RPMI7951 (cell line): ENCODE measurements at places on chromosomes 12 and 14. TPM values are rescaled to one million over a fixed set of nuclear protein-coding genes. Genes with fewer than 3 reads are reported as not detected.
A peak's percentile ranks its signal among the peaks of the same experiment; 100 is the strongest.

Gene IQSEC3
- not detected in 2 replicates for total RNA-seq

Gene APOF
- total RNA-seq: not detected in 2 replicates

Gene PRB3
- total RNA-seq: not detected in 2 replicates

DNA sequence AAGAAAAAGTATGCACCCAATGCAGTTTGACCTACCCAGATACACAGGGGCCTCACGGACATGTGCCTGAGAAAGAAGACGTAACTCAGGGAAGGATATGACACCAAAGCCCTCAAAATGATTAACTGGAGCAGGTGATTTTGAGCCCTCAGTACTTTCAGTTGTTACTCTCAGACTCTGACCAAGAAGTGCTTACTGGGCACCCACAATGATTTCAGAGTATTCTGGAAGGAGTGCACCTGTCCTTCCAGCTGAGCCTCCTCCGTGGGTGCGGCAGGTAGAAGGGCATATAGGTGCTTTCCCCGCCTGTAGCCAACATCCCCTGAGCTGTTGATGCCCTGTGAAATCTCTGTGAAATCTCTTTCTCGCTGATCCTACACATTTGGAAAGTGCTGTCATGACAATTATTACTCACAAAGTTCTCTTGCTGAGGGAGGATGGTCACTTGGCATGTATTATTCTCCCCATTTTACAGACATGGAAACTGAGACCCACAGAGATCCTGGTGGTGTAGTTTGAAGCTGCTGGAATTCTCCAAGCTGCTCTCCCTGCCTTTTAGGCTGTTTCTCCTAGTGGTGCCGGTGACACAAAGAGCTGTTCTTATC, 154.3 kb upstream of the CCND2 start:
- DNase-seq: no peak

DNA sequence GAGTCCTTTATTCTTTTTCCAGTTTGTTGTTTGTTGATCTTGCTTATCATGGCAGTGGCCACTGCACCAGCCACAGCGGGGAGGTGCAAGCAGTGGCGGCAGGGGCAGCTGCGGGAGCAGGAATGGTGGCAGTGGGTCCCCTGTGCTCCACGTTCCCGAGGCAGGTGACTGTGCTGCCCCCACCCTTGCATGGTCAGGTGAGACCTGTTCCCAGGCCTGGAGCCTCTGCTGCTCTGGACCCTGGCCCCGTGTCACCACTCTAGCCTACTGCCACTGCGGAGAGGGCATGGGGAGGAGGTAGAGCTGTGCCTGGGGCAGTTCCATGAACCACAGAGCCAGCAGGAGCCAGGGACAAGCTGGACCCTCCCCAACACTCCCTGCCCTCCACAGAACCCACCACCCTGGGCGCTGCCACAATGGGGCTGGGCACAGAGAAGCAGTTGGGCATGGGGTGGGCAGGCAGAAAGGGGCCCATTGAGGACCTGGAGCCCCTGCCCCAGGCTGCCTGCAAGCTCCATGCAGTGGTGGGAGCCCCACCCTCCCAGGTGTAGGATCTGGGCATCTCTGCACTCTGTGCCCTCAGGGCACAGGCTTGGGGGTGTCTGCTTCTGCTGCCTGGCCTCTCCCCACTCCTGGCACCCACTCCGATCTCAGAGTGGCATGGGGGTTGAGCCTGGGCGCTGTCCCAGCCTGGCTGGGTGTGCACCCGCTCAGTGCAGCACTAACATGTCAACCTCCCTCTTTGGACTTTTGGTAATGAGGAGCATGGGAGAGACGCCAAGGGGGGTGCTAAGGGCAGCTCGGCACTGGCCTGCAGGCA, 23.1 kb upstream of the WDR20 start:
- no peak for DNase-seq

DNA sequence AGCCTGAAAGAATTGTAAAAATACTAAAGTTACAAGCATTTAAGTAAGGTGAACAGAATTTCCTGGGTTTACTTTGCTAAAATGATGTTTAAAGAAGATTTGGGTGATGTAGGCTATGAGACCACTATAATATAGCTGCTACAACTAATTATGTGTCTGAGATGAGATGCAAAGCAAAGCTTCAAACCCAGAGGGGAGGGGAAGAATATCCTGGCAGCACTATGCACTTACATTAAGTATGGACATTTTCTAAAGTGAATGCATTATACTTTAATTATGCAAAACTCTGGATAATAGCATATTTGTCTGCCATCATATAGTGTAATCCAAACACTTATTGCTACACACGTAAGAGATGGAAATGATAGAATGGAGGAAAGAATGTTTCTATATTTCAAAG, 1003.7 kb downstream of the GALC start:
- no peak for DNase-seq

GRCh38 chr12:32126720-32127119, 20.1 kb downstream of the BICD1 start:
- DNase-seq: no peak

DNA sequence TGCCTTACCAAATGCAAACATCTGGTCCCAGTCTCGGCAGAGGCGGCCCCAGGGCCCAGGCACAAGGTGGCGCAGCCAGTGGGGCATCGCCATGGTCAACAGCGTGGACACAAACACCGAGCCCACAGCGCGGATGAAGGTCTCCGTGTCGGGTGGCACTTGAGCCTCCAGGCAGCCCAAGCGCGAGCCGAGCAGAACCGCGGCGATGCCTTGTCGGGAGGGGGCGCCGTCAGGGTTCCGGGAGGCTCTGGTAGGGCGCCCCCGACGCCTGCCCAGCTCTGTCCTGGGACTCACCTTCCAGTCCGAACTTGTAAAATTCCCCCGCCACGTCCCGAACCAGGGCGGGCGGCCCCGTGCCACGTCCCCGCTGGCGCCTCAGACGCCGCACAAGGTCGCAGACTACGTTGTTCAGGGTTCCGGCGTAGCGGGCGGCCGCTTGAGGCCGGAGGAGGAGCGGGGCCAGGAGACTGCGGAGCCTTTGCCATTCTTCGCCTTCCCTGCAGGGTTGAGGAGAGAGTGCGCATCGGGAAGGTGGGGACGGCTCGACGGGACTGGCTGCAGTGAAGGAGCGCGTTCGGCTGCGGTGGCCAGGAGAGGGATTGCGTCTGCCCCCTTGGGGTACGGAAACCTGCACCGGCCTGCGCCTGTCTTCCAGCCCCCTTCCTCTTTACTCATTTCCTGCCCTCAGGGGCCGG, 1.7 kb downstream of the CYP27B1 start:
- peak; percentile 51 for DNase-seq
